Mesothelial cell of epicardium (in vitro differentiated cells): ENCODE measurements at places on chromosomes 1 and 21.

GRCh38 chr21:27715131-27715530, 748.2 kb upstream of the ADAMTS5 start:
- DNase-seq, result no peak

DNA sequence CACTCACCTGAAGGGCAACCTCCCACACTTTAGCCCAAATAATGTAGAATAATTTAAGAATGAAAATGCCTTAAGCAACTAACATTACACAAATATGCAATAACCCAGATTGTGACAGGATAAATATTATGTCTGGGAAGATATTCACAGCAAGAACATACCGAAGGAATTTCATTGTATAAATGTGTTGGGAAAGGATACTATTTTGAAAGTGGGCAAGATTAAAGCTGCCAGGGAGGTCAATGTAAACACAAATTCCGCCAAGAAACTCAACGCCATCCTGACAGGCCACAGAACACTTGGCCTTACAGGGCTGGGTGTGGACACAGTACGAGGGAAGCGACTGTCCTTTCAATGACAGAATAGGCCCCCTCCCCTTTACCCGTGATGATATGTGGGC, 173.3 kb downstream of the RUNX1 start:
- no peak for DNase-seq

DNA sequence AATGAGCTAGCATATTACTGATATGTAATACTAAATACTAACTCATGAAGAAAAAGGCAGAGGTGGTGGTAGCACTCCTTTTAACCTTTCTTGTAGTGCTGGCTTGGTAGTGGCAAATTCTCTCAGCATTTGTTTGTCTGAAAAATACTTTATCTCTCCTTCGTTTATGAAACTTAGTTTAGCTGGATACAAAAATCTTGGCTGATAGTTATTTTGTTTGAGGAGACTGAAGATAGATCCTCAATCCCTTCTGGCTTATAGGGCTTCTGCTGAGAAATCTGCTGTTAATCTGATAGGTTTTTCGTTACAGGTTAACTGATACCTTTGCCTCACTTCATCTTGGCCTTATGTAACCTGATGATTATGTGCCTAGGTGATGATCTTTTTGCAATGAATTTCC, 87.8 kb downstream of the LYPLAL1 start:
- DNase-seq, result no peak

GRCh38 chr1:207883104-207883651, 27.7 kb downstream of the CD34 start:
- no peak for DNase-seq

DNA sequence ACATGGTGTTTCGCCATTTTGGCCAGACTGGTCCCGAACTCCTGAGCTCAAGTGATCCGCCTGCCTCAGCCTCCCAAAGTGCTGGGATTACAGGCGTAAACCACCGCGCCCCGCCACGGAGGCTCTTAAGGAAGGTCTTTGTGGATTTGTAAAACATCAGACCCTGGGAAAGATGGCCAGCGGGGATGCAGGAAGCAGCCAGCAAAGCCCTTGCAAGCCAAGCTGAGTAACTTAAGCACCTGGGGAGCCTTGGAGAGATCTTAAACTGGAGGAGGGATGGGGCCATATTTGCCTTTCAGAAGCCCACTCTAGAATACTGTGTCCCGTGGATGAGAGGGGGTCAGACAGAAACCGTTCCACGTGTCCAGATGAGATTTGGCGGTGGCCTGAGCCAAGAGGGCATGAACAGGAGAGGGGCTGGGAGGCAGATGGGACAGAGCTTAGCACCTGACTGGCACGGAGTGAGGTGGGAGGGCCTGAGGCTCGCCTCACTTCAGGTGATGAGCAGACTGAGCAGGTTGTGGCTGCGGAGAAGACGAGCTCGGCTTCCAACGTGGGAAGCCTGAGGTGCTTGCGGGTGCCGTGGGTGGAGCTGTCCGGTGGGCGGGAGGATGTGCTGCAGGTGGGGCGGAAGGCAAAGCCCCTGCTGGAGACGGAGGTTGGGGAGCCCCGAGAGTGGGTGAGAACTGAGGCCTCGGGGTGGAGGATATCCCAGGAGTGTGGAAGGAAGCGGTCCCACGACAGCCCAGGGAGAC, 11.7 kb downstream of the C1orf216 start:
- no peak for DNase-seq
